ENCODE measurements at places on chromosomes 12 and 14. TPM values are rescaled to one million over a fixed set of nuclear protein-coding genes. Genes with fewer than 3 reads are reported as not detected.

- DNase-seq: no peak
Observed at GRCh38 chr12:202081-202731, 11.8 kb downstream of the SLC6A12 start.

GRCh38 chr14:77036484-77037214 lies 8.1 kb upstream of the IRF2BPL start:
- DNase-seq: no peak

DNA sequence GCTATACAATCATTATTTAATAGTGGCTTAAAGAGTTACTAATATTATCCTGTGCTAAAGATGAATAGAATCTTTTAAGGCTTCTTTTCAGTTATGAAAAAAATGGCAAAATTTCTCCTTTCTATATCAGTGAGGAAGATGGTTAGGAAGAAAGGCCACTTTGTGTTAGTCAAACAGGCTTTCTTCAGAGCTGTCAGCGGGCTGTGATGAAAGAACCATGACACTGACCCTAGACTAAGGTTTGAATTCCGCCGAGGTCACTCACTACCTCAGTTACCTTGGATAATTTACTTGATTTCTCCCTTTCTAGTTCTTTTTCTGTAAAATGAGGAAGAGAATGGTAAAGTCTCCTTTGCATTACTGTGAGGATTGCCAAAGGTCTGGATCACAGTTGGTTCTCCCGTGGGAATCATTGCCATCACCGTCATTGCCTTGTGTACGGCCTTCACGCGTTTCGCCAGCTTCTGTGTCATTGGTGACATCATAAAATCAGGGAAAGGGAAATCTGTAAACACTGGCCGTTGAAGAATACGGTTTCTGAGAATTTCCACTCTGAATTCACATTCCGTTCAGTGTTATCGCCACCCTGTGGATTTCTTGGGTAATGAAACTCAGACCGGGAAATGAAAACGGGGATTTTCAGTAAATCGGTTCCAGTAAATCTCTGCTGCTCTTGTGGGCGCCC lies 26.7 kb upstream of the YBX3 start:
- peak; percentile 91 for DNase-seq

GRCh38 chr12:94889445-94890210 lies 113.9 kb downstream of the NDUFA12 start:
- no peak for DNase-seq

GRCh38 chr14:92224358-92224954 lies 98.5 kb upstream of the SLC24A4 start:
- no peak for DNase-seq

GRCh38 chr14:76812093-76812421 lies 625 bp downstream of the ANGEL1 start:
- DNase-seq: no peak

- DNase-seq: no peak
Observed at GRCh38 chr14:102891556-102891955, 30.9 kb upstream of the AMN start.

GRCh38 chr14:68941820-68942219 lies 37.3 kb downstream of the ACTN1 start:
- DNase-seq: no peak

DNA sequence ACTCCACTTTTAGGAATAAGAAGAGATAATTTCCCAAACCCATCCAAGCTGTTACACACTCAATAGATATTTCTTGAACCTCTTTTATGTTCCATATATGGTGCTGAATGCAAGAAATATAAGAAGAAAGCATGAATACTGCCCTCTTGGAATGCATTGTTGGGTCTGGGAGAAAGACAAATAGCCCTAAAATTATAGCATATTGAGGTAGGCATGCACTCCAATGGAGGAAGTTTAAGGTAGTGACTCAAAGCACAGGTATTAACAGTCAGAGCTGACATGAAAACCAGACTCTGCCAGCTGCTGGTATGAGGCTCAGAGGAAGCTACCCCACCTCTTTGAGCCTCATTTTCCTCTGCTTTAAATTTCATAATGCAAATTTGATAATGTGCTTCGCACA lies 261.3 kb upstream of the NOS1 start:
- no peak for DNase-seq

DNA sequence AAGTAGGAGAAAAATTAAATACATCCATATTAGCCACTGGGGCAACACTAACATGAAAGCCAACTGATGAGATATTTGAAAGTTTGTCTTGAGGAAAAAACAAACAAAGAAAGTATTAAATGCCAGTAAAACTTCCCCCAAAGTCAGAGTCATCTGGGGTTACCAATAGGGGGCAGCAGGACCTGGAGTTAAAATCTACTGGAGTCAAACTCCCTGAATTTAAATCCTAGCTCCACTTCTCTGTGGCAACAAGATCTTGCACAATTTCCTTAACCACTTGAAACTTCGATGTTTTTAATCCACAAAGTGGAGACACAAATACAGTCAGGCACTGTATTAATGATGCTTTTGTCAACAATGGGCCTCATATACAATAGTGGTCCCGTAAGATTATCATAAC lies 14.4 kb downstream of the PLEKHG7 start:
- DNase-seq: no peak

GRCh38 chr14:92729634-92730358 lies 18.6 kb downstream of the LGMN start:
- no peak for DNase-seq

The SYCP3 gene
- polyA plus RNA-seq: 0.46 TPM
